T-cell (primary cell): ENCODE measurements at places on chromosomes 1 and 21.

DNA sequence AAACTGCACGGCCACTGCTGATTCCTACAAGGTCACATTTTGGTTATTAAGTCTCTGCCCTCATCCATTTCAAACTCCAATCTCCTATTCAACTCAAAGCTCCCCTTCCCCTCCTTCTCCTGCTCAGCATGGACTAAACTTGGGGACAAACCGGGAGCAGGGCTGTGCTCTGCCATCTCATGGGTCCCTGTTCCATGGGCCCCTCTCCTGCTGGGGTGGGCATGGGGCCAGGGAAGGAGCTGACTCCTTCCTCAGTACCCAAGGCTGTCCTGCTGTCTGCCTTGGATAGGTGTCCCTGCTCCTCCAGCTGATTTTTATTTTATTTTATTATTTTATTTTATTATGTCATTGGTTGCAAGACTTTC is 27.1 kb downstream of the TNNT2 start:
- no peak overlapping the region for H3K4me3 ChIP-seq
- H3K27ac ChIP-seq: no peak overlapping the region
- peaks cover 51% of the 10 kb centered on the region for H3K27me3 ChIP-seq
- no peaks in the 10 kb centered on the region for H3K4me1 ChIP-seq

DNA sequence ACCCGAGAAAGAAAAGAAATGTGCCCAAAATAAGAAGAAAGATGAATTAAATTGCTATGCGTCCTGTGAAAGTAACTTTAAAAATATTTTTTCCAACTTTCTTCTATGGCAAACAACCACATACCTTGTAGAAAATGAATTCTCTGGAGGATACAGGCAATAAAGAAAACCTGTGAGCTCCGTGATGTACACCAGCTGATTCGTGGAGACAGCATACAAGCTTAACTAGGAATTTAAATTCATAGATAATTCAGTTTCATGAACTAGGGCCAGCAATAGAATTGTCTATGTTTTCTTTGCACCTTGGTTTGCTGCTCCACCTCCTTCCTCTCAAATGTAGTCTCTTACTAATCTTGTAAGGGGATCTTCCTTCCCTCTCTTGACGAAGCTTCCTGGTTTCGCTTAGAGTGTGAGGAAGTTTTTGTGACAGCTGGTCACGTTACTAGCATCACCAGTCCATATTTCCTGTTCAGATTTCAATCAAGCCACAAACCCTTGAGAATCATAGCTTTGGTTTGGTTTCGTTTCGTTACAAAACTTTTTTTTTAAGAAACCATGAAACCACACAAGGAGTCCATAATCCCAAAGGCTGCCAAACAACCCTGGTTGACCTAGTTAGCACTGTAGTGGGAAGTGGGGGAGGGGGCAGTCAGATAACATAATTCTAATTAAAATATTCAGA is 35.8 kb downstream of the GREM2 start:
- H3K27ac ChIP-seq: peak overlapping the region; percentile 52
- peak; percentile 13 for DNase-seq
- no peaks in the 10 kb centered on the region for H3K36me3 ChIP-seq
- H3K27me3 ChIP-seq: no peaks in the 10 kb centered on the region

GRCh38 chr1:66291531-66291864 is 242.5 kb upstream of the SGIP1 start:
- H3K27ac ChIP-seq: no peak overlapping the region
- H3K4me3 ChIP-seq: no peak overlapping the region
- no peaks in the 10 kb centered on the region for H3K27me3 ChIP-seq
- H3K4me1 ChIP-seq: peaks cover 9% of the 10 kb centered on the region
- no peaks in the 10 kb centered on the region for H3K36me3 ChIP-seq

- H3K4me3 ChIP-seq: no peak overlapping the region
- peak overlapping the region; percentile 98 for H3K27ac ChIP-seq
- H3K36me3 ChIP-seq: no peaks in the 10 kb centered on the region
Observed at GRCh38 chr1:225466848-225467192, 39.0 kb upstream of the LBR start.

DNA sequence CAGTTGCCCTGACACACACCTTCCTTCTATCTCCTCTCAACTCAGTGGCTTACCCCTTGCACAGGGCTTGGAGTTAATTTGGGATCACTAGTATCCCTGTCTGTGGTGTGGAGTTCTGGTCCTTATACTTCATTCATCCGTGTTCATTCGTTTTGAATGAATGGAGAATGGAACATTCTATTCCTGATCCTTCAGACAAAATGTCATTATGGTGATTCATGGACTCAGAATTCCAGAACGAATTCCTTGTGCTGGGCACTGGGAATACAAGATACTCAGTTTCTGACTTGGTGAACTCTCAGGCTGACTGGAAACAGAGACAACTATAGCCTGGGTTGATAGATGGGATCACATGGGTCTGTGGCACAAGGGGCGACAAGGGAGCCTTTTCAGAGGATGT is 49.9 kb upstream of the TRABD2B start:
- no peak for DNase-seq
- no peak overlapping the region for H3K4me3 ChIP-seq
- H3K36me3 ChIP-seq: no peaks in the 10 kb centered on the region
- no peak overlapping the region for H3K27ac ChIP-seq
- H3K27me3 ChIP-seq: no peaks in the 10 kb centered on the region

- H3K27me3 ChIP-seq: no peaks in the 10 kb centered on the region
- H3K4me1 ChIP-seq: peaks cover 32% of the 10 kb centered on the region
- no peaks in the 10 kb centered on the region for H3K36me3 ChIP-seq
- H3K4me3 ChIP-seq: peak overlapping the region; percentile 50
Observed at GRCh38 chr1:100927276-100927675, 31.4 kb downstream of the SLC30A7 start.

DNA sequence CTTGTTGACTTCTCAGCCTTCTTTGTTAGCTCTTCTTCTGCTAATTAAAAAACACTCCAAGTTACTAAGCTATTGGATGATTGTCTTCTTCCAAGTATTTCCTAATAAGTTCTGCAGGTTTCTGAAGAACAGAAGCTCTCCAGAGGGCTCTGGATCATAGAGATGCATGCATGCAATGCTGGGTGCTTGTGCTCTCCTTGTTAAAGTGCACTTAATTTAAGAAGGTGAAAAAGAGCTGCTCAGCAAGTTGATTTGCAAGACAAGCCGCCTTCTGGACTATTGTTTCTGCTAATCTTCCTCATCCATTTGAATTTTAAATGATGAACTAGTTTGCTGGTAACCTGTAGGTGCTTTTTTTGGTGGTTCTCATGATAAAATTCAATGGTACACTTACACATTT is 16.1 kb downstream of the RRP15 start:
- peaks cover 6% of the 10 kb centered on the region for H3K36me3 ChIP-seq
- H3K4me3 ChIP-seq: no peak overlapping the region
- no peak overlapping the region for H3K27ac ChIP-seq
- DNase-seq: no peak

DNA sequence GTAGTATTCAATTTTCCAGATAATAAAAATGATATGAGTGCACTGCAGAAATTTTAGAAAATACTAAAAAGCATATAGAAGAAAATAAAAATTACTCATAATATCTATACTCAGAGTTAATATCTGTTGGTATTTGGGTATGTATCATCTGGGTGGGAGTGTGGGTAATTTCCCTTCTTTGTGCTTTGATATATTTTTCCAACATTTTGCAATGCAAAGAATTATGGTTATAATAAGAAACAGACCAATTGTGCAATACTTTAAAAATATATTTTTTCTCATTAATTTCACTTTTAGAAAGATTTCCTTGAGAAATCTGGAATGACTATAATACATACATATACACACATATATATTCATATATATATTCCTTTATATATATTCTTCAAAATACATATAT is 665.7 kb downstream of the ADGRL2 start:
- no peaks in the 10 kb centered on the region for H3K4me1 ChIP-seq
- no peak overlapping the region for H3K27ac ChIP-seq
- H3K36me3 ChIP-seq: no peaks in the 10 kb centered on the region
- no peaks in the 10 kb centered on the region for H3K27me3 ChIP-seq

DNA sequence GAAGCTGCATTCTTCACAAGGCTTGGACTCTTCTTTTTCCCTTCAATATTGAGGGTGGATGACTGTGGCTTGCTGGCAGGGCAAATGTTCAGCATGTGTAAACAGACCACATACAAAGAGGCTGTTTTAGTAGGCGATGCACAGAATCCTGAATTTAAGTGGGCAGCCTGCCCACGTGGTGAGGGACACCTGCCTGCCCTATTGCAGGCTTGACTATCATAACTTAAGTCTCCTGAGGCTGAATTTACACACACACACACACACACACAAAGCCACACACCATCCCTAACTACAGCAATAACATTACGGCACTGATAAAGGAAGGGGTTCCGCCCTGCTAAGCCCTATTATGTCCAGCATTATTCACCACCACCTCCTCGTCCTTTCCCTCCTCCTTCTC is 15.9 kb downstream of the SYT2 start:
- no peak overlapping the region for H3K27ac ChIP-seq
- H3K4me3 ChIP-seq: no peak overlapping the region
- DNase-seq: no peak
- peaks cover 5% of the 10 kb centered on the region for H3K4me1 ChIP-seq
- H3K27me3 ChIP-seq: no peaks in the 10 kb centered on the region

DNA sequence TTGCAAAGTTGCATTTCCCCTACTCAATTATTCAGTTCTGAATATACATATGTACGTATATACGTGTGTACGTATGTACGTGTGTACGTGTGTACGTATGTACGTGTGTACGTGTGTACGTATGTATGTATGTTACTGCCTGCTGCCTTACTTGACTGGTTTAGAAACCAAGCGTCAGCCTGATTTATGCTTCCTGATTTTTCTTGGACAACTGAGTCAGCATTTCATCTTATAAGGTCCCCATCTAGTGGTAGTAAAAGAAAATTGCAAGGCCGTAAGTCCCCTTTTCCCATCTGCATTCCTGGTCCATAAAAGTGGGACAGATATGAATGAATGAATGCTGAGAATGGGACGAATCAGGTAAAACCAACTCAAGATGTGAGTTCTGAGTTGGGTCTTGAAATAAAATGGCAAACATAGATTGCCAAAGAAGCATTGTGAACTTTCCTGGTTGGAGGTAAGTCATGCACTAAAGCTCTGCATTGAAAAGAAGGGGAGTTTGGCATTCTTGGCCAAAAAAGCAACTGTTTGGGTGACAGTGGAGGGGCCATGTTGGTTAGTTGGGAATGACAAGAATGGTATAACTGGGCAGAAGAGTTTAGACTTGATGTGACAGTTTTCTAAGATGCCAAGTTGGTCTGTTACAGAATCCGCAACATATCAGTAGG is 76.4 kb upstream of the DNAH14 start:
- H3K4me3 ChIP-seq: no peak overlapping the region
- DNase-seq: no peak
- H3K4me1 ChIP-seq: no peaks in the 10 kb centered on the region
- no peaks in the 10 kb centered on the region for H3K36me3 ChIP-seq
- H3K27ac ChIP-seq: no peak overlapping the region
- no peaks in the 10 kb centered on the region for H3K27me3 ChIP-seq

DNA sequence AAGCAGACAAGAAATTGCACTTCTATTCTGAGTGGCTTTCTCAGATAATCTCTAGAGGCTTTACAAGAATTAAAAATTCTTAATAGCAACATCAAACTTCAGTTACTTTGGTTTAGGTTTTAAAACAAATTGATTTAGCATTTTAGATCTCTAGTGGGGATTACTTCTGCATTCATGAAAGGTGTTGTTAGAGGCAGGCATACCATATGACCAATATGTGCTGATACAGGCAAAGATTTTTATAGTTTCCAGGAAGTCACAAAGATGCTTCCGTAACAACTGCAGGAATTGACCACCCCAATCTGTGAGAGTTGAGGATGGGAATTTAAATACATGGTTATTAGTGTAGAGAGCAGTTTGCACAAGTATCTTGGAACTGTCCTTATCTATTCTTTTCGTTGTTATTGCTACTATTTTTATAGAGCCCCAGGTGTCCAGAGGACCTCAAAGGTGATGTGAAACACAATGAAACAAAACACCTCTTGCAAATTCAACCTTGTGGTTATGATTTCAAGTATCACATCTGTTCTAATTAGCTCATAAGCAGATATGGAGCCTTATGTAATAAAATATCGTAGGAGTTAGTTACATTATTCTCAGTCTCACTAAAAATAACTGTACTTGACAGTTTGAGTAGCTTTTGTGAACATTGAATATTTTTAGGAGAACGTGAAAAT is 512.7 kb upstream of the ADGRL4 start:
- H3K36me3 ChIP-seq: no peaks in the 10 kb centered on the region
- H3K4me3 ChIP-seq: no peak overlapping the region
- H3K27ac ChIP-seq: no peak overlapping the region
- no peak for DNase-seq
- no peaks in the 10 kb centered on the region for H3K4me1 ChIP-seq

DNA sequence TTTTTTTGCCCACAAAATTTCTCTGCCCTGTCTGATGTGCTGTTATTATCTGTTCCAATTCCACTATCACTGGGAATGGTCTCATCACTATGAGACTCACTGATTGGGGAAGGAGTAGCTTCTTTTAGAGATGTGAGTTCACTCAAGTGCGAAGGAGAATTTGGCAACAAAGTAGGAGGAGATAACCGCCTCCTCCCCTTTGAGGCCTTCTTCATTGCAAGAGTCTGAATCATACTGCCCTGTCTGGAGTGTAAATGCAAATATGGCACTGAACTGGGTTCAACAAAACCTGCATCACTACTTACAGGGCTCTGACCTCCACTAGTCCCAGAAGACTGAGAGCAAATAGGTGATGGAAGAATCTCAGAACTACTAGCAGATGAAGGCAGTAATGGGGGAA is 83.4 kb downstream of the ASH1L start:
- no peak overlapping the region for H3K4me3 ChIP-seq
- no peak for DNase-seq
- no peaks in the 10 kb centered on the region for H3K27me3 ChIP-seq

DNA sequence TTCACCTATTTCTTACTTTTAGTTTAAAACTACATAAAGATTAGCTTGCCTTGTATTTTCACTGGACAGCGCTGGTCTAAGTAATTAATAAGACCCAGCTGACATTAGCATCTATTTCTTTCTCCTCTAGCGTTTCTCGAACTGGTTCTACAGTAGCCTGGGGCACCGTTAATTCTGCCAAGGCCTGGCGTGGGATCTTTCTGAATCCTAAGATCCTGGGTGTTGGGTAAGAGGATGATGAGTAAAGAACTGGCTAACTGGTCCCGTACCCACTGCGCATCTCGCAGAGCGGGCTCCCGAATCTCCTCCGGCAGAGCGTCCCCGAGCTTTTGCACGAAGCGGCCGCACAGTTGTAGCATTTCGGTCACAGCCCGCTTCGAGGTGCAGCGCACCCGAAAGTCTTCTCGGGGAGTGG is 309 bp downstream of the NSL1 start:
- H3K4me3 ChIP-seq: peak overlapping the region; percentile 81
- DNase-seq: no peak
- H3K4me1 ChIP-seq: peaks cover 15% of the 10 kb centered on the region
- no peaks in the 10 kb centered on the region for H3K36me3 ChIP-seq
- peak overlapping the region; percentile 82 for H3K27ac ChIP-seq
- H3K27me3 ChIP-seq: no peaks in the 10 kb centered on the region

DNA sequence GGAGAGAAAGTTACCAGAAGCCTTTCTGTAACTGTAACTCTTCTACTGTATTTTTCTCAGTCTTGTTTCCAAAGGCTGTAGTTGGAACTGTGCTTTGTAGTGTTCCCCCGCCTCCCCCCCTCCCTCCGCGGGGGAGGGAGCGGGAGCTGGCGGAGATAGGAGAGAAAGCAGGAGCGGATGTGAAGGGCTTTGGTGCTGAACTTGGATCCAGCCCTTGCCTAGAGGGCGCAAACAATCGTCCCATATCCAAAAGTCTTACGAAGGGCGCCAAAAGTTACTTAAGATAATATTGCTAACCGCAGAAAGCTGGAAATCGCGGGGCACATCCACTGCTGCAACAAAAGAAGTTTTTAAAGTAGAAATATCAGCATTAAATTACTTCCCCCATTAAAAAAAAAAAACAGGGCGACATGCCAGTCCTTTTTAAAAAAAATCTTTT is 2.4 kb upstream of the NFIA start:
- H3K4me1 ChIP-seq: peaks cover 33% of the 10 kb centered on the region
- no peak overlapping the region for H3K4me3 ChIP-seq
- no peaks in the 10 kb centered on the region for H3K27me3 ChIP-seq
- H3K27ac ChIP-seq: peak overlapping the region; percentile 36
- DNase-seq: no peak
